ENCODE measurements at places on chromosomes 4 and X.

DNA sequence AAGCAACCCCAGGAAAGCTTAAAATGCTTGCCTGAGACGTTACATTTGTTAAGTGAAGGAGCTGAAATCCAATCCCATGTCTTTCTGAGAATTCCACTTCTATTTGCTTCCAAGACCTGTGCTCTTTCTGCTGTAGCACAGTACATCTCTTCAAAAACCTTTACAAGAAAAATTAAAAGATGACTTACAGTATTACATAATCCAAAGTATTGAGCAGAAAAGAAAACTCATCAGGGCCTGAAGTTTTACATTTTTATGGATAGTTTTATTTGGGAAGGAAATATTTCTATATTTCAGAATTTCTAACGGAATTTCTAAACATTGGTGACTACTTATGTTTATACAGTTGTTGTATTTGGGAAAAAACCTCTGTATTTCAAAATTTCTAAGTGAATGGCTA is 276.3 kb downstream of the TENM3 start:
- no peak for DNase-seq

- no peak for DNase-seq
These were observed 74.3 kb upstream of the KCTD8 start for GRCh38 chr4:44522761-44523445.

- no peak for DNase-seq
These were observed 407.9 kb upstream of the TENM3 start for GRCh38 chr4:181835348-181835747.

GRCh38 chrX:45815441-45815840 is 614.8 kb upstream of the DIPK2B start:
- no peak for DNase-seq

DNA sequence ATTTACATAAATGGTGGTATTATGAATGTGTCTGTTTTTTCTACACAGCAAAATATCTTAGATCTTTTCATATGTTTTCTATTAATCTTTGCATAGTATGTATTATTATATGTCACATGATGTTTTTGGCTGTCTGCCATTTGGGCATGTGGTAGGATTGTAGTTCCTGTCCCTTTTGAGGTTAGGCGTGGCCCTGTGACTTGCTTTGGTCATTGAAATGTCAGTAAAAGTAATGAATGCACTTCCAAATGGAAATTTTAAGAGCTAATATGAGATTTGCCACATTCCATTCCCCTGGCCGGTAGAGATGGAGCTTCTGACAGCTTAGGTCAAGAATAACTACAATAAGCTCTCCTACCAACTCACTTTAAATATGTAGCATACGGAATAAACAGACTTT is 45.1 kb downstream of the JADE3 start:
- DNase-seq: no peak

DNA sequence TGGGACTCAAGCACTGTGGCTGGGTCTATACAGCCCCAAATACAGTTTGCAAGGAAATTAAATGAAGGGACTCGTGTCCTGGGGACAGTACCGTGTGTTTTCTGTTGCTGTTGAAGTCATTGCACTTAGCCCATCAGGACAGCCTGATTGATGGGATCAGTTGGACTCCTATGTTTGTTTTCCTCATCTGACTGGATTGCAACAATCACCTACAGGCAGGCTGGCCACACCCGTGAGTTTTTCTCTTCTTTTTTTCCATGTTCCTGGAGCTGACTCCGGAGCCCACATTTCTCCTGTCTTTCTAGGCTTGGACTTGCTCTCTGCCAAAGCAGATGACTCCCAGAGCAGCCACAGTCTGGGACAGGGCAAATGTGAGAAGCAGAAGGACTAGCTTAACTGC is 38.1 kb downstream of the RTL9 start:
- DNase-seq: no peak

GRCh38 chr4:75698162-75698962 is 25.2 kb upstream of the G3BP2 start:
- DNase-seq: peak; percentile 42
